ENCODE measurements at places on chromosomes 1 and 21.

DNA sequence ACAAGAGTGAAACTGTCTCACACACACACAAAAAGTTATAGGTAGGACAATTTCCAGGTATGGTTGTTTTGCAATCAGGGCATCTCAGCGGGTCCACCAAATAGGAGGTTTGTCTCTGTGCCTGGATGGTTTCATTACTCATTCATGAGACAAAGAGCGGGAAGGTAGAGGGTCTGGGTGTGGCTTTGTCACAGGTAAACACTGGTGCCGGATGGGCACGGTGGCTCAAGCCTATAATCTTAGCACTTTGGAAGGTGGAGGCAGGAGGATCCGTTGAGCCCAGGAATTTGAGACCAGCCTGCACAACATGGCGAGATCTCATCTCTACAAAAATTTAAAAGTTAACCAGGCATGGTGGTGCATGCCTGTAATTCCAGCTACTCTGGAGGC lies 16.3 kb upstream of the ERVH48-1 start:
- no peak for DNase-seq

DNA sequence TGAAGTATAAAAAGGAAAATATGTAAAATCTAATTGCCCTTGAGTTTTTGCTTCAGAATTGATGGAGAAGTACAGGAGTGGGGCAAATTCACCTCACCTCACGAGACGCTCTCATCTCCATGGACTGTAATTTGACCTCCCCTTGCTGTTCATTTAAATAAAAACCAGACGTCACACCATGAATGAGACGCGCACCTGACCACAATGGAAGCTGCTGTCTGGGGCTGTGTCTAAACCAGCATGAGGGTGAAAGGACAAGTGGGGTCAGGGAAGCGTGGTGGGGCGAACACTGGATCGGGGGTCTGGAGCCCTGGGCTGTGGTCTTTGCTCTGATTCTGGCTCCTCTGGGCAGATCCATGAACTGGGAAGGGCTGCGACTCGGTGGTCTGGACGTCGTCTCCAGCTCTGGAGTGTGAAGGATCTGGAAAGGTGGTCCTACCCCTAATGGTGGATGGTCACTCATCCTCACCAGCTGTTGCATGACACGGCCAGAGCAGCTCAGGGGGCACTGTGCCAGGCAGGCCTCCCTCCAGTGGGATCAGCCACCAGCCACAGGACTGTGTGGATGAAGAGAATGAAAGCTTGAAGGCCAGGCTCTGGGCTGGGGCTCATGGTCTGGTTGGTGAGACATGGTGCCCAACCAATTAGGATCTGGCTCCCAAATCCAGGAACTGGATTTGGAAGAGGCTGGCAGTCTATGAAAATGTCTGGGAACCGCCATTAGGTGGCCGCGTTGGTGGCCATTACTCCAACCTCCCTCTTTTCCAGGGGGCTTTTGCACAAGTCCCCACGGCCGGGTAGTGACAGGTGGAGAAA lies 728.6 kb downstream of the PTPRU start:
- DNase-seq: no peak

DNA sequence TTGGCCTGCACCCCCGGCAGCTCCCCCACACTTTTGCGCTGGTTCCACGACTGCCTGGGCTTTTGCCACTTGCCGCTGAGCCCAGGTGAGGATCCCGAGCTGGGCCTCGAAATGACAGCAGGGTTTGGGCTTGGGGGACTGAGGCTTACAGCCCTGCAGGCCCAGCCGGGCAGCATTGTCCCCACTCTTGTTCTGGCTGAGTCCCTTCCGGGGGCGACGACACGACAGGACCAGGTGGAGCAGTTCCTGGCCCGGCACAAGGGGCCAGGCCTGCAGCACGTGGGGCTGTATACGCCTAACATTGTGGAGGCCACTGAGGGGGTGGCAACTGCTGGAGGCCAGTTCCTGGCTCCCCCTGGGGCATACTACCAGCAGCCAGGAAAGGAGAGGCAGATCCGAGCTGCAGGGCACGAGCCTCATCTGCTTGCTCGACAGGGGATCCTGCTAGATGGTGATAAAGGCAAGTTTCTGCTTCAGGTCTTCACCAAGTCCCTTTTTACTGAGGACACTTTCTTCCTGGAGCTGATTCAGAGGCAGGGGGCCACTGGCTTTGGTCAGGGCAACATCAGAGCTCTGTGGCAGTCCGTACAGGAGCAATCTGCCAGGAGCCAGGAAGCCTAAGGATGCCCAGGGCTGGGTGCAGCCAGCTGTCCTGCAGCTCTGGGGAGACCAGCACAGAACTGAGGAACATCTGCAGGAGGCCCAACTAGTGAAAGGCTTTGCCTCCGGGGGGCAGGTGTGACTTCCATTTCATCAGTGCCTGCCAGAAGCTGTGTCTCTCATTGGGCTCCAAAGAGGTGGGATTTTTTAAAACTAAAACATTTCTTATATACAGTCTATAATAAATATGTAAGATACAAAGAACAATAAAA lies 1.2 kb downstream of the HPDL start:
- no peak for DNase-seq

GRCh38 chr1:81605023-81605422 lies 195.7 kb upstream of the ADGRL2 start:
- no peak for DNase-seq

DNA sequence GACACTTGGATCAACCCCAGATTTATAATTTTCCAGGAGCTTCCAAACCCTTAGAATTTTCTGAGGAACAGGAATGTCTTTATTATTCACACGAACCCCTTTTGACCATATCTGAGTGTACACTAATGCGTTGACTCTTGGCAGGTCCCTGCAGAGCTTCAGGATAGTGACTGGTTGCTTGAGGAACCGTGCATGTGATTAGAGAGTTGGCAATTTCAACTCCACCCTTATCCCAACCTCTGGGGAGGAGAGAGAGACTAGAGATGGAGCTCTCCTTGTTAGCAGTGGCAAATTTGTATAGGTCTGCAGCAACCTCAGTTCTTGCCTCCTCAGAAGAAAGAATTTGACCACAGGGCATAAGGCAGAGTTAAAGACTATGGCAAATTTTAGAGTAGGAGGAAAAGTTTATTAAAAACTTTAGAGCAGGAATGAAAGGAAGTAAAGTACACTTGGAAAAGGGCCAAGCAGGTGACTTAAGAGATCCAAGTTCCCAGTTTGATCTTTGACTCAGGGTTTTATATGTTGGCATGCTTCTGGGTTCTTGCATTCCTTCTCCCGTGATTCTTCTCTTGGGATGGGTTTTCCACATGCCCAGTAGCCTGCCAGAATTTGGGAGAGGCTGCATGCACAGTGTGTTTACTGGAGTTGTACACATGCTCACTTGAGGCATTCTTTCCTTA lies 93.8 kb upstream of the ETV3 start:
- no peak for DNase-seq

GRCh38 chr1:157496121-157496526 lies 56.2 kb downstream of the FCRL5 start:
- DNase-seq: peak; percentile 36

- DNase-seq: no peak
Observed at GRCh38 chr1:56123421-56123820, 455.9 kb downstream of the PLPP3 start.

DNA sequence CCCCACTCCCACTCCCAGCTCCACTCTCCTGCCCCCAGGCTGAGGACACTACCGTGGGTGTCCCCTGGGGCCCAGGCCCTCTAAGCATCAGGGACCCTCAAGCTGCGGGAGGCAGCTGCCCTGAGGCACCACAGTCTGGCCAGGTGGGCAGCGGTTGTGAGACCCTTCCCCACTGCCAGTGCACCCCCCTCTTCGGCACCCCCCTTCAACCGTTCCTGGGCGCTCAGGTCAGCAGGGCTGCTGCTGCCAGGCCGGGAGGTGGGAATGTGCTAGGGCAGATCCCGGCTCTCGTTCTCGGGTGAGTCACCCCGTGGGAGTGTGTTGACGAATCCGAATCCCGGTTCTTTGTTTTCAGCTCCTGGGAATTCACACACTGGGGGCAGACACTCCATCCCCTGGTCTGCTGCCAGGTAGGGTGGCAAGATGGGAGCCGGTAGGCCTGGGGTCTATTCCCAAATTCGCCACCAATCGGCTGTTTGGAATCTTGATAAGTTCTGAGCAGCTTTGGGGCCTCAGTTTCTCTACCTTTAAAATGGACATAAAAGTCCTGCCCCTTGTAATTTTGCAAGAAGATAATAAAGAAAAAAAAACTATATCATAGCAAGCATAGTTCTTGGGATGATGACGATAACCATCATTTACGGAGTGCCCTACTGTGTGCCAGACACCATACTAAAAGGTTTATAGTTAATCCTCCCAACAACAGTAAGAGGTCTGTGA lies 28.5 kb upstream of the CASZ1 start:
- no peak for DNase-seq

- DNase-seq: no peak
Observed at GRCh38 chr1:21299780-21300395, 9.6 kb upstream of the ECE1 start.

- DNase-seq: no peak
Observed at GRCh38 chr1:77487631-77488030, 194.8 kb downstream of the ZZZ3 start.

DNA sequence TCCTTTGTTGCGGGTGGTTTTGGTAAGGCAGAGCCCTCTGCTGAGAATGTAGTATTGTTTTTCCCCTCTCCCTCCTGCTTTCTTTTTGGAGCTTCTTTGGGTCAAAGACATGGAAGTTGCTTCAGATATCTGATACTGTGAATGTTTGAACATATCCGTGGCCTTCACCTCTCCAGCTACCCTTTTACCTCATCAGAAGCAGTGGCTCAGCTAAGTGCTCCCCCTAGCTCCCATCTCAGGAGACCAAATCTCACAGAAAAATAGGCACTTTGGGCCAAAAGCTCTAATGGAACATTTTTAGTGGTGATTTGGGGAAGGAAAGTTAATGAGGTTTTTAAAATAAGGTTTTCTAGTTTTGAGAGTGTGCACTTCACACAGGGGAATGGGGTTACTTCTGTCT lies 6.3 kb downstream of the TMEM200B start:
- no peak for DNase-seq

GRCh38 chr1:230068621-230068873 lies 1.5 kb downstream of the GALNT2 start:
- no peak for DNase-seq

- no peak for DNase-seq
Observed at GRCh38 chr1:220371324-220371723, 99.1 kb upstream of the RAB3GAP2 start.

DNA sequence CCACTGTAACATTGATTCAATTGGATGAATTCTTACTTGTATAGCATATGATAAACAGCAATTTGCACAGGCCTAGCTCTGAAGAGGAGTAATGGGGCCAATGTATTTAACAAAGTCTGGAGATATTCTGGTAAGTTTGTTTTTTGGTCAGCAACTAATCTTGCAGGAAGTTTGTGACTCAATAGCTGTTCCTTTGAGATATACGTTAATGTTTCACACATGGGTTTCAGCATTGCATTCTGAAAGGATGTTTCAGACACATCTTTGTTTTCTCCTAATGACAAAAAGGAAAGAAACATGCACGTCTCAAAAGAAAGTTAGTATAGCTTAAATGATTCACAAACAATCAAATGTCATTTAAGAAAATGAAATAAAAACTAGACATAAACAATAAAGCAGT lies 49.0 kb downstream of the LTN1 start:
- DNase-seq: no peak

DNA sequence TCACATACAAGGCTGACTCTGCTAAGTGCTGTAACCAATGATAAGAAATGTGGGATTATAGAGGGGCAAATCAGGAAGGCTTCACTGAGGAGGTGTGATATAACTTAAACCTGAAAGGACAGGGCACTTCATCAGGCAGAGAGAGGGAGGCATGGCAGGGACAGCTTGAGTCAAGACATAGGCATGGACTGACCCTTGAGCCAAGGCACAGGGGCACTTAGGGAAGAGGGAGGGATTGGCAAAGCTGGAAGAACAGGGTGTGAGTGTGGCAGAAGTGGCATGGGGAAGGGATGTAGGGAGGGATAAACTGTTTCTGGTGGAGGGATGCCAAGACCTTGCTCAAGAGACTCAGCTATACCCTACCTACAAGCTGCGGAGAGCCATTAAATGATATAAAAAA lies 81.3 kb downstream of the PLXNA2 start:
- no peak for DNase-seq

DNA sequence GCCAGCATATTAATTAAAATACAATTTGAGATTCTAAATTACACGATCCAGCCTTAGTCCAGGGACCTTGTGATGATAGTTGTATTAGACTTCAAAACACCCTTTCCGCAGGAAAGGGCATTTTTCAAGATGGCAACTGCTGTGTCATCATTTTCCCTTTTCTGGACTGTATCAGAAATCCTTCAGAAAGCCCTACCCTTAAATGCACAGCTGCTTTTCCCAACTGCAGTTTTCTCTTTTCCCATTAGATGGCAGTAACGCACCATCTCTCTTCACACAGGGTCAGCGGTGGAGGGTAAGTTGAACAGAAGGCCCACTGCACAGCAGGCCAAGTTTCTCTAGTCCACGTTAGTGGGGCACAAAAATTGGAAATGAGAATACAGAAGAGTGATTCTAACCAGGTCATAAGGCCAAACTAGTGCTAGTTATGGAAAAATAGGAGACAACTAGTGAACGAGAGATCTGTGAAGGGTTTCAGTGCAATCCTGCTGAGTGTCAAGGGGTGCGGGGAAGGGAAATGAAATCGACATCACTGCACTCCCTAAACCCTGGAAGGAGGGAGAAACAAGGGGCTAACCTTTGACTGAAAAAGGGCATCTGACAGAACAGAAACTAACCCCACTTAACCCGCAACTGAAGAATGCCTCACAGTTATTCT lies 22.1 kb upstream of the TDRD10 start:
- peak; percentile 66 for DNase-seq

GRCh38 chr1:22680726-22681125 lies 27.7 kb downstream of the C1QB start:
- no peak for DNase-seq

DNA sequence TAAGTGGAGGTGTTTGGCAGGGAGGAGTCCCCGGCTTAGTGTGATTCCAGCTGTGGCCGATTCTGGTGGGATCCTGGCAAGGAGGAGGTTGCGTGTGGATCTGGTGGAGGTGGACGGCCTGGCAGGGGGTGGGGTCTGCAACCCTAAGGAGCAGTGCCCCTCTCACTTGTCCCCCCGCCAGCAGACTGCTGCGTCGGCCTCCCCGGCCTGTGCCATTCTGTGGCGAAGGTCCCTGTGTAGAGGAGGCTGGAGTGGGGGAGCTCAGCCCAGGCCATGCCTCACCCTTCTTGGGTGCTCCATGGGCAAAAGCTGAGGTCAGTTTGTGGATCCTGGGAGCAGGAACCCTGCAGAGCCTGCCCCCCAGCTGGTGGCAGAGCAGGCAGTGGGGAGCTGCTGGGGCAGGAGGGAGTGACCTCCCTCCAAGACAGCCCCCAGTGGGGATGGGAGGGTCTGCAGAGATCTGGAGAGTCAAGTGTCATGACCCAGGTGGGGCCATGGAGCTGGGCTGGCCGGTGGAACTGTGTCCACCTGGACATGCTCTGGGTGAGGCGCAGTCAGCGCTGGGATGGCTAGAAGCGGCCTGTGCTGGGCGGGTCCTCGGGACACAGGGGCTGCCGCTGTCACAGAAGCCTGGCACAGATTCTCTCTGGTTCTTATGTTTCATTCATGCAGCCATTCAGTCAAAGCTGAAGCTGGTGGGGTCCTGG lies 5.3 kb downstream of the MIB2 start:
- DNase-seq: no peak

GRCh38 chr1:178457651-178458050 lies 39.1 kb downstream of the CLEC20A start:
- no peak for DNase-seq

Data from effector memory CD8-positive, alpha-beta T cell (primary cell).